ENCODE measurements at places on chromosomes 16 and 17.
A peak's percentile ranks its signal among the peaks of the same experiment; 100 is the strongest.

GRCh38 chr16:15857724-15858560 lies 1.1 kb upstream of the MYH11 start:
- DNase-seq: no peak

GRCh38 chr16:23025692-23026307 lies 123.5 kb downstream of the USP31 start:
- no peak for DNase-seq

GRCh38 chr17:31581491-31581890 lies 190.0 kb downstream of the RAB11FIP4 start:
- no peak for DNase-seq

DNA sequence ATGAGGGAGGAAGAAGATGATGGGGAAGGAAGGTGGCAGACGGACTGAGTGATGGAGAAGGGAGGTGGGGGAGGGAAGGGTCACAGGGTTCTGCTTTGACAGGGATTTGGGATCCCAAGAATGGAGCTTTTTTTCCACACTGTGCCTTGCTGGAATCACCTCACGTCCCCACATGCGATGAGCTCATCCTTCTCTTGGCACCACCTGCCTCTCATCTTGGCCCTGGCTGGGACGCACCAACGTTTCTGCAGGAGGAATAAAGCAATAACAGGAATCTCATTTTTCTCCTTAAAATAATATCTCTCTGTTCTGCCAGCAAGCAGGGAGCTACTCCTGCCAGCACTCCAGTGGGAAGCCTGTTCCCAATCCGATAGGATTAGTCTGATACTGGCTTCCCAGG lies 47.8 kb downstream of the MEOX1 start:
- DNase-seq: no peak

DNA sequence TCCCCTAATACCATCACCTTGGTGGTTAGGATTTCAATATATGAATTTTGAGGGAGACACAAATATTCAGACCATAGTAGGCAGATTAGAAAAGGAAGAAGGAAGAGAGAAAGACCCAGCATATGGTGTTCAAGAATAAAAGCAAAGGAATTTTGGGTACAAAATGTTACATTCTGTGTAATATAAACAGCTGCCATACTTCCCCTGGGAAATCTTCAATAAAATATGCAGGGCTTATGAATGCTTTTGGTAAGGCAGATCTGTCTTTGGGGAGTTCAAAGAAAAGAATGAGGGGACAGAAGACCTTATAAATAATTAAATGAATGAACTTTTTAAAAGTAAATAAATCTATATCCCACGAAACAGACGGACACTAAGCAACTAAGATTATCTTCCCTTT lies 91.9 kb downstream of the USP32 start:
- no peak for DNase-seq

DNA sequence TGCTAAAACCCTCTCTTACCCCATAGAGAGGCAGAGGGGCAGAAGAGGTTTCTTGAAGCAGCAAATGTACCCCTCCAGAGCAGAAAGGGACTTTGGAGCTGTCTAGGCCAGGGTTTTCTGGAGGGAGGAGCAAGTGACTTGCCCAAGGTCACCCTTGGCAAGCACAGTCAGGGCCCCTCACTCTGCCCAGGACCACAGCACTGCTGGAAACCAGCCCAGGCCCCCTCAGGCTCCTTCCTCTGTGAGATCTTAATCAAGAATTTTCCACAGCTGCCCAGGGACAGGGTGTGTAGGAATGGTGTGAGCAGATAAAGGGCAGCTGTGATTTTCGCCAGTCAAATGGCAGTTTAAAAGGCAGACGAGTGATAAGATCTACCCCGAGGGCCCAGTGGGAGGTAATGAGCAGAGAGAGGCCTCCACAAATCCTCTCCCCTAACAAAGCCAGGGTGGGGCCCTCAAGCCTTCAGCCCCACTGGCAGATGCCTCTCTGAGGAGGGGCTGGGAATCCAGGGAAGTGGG lies 3.9 kb upstream of the SLC12A3 start:
- DNase-seq: no peak

- no peak for DNase-seq
Observed at GRCh38 chr16:426115-426905, 861 bp downstream of the RAB11FIP3 start.

DNA sequence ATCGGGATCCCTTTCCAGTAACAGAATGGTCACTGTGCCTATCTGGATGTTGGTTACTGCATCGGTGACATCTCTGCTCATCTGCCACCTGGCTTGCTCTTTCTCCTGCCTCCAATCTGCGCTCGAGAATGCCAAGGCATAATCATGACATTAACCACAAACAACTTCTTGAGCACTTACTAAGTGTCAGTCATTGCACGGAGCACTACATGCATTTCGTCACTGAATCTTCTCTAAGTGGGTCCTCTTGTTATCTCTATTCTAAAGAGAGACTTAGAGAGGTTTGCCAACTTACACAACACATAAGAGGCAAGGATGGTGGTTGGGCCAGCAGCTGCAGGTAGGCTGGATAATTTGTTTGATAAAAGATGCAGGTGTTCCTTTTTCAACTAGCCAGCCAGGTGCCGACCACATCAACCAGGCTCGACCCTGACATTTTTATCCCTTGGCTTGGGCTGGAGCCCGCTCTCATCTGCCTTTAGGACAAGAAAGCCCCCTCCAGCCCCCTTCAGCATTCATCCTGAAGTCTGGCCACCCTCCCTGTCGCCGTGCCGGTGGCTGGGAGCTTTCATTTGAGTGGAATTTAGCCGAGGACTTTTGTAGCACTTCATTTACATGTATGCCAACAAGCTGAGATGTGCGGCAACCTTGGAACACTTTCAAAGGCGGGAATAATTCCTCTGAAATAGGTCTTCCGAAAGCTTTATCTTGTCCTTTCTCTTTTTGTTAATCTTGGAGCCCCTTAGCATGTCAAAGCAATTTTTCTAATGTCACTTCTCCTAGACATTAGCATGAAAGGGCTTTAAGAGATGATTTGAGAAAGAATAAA lies 89.3 kb upstream of the NKD1 start:
- no peak for DNase-seq

DNA sequence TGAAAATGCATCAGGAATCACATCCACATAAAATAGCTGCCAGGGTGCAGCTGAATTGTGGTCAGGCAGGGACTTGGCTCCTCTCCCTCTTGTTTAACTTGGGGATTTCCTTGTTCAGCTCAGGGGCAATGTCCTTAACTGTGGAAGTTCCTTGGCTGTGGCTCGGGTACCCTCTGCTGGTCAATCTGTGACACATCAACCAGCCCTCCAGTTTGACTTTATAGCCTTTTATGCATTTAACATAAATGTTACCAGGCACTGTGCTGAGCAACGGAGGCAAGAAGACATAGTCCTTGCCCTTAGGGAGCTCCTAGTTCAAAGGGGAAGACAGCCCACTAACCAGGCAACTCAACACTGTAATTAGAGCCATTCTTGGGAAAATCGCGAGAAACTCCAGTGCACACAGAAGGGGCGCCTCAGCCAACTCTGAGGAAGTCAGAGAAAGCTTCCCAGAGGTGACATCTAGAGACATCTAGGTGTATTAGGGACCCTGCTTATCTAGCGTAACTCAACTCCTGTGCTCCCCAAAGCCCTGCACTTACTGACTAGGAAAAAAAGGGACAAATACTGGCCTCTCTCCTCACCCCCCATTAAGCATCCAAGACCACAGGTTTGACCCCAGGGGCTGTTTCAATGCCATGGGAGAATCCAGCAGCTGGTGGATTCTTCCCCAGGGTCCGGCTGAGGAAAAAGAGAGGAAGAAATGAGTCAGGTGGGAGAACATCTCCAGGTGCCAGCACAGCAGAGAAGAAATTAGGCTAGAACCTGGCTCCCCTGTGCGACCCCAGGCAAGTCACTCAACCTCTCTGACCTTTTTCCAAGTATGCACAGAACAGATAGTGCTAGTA lies 17.3 kb upstream of the EEF2K start:
- DNase-seq: peak; percentile 15

GRCh38 chr17:7852919-7853690 lies 1.8 kb upstream of the TMEM88 start:
- DNase-seq: no peak

GRCh38 chr17:32484041-32484461 lies 2.7 kb upstream of the CDK5R1 start:
- no peak for DNase-seq

DNA sequence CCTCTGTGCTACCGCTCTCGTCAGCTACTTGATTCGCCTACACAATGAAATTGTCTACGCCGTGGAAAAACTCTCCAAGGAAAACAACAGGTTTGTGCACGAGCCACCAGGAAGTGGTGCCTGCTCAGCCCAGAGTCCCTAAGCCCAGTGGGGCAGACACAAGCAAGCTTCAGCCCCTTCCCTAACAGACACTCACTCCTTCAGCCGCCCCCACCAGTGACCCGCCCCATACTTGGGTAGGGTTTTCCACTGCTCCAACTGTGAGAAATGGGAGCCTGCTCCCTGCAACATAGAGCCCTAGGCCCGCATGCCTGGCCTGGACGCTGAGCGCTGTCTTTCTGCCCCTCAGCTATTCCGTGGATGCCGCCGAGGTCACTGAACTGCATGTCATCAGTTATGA lies 28.6 kb upstream of the ENDOV start:
- DNase-seq: no peak

DNA sequence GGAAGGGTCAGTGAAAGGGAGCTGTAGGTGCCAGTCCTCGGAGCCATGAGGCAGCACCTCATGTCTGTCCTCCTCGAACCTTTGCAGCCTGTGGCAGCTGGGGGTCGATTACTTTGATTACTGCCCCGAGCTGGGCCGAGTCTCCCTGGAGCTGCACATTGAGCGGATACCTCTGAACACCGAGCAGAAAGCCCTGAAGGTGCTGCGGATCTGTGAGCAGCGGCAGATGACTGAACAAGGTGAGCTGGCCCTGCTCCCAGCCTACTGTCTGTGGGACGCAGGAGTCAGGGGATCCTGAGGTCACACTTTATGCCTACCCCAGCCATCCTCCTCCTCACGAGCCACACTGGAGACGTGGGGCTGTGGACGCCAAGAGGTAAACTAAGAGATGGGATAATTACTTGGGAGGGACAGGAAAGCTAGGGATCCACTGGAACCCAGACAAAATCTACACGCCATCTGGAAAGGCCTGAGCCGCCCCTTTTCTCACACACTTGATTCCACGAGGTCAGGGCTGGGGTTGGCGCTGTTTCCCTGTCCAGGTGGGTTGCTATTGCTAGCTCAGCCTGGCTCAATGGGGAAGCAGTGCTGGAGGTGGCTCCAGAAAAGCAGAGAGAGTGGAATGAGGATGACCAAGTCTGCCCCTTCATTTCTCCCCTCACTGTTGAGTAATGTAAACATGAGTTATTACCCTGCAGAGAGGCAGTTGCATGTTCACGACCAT lies 26.4 kb downstream of the NUP85 start:
- DNase-seq: no peak

- DNase-seq: no peak
Observed at GRCh38 chr17:35982409-35983191, 1.3 kb upstream of the CCL16 start.

DNA sequence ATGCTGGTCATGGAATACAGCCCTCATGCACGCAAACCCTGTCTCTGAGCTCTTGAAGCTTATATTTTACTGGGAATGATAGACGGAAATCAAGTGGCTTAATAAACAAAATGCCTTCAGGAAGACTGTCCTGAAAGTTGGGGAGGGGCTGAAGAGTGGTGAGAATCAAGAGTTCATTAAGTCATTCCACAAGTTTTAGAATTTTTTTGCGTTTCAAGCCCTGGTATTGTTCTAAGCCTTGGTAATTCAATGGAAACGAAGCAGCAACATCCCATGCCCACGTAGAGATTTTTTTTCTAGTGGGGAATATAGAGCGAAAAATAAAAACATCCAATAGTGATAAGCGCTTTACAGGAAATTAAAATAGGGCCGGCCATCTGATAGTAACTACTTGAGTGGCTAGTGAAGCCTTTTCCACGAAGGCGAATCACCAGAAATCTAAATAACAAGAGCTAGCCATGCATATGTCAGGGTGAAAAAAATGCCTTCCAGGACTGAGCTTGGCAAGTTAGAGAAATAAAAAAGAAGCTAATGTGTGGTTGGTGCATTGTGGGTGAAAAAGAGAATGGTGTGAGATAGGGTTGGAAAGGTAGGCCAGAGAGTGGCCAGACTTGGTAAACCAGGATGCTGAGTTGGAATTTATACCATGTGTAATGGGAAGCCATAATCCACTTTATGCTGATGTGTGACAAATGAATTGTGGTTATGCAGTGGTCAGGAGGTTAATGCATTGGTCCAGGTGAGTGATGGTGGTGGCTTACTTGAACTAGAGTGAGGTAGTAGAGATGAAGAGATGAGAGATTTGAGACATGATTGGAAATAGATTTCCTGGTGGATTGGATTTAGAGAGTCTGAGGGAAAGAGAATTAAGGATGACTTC lies 772 bp downstream of the PFAS start:
- DNase-seq: no peak

- no peak for DNase-seq
Observed at GRCh38 chr17:39192901-39193300, 4.6 kb downstream of the CACNB1 start.

- no peak for DNase-seq
Observed at GRCh38 chr16:6926762-6927161, 405.9 kb upstream of the RBFOX1 start.

- DNase-seq: no peak
Observed at GRCh38 chr16:24977678-24978075, 37.5 kb downstream of the ARHGAP17 start.

DNA sequence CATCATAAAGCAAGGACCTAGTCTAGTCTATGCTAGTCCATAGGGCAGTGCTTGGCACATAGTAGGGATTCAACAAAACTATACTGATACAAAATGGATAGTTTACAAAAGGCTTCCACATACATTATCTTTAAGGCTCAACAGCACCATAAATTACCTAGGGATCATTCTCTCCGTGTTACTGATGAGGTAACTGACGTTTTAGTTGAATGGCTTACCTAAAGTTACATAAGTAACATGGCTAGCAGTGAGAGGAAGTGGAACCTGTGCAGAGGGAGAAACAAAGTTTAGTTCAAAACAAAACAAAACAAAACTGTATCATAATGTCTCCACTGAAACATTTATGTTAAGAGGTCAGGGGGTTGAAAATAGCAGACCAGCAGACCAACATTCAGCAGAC lies 7.9 kb downstream of the RPTOR start:
- no peak for DNase-seq

DNA sequence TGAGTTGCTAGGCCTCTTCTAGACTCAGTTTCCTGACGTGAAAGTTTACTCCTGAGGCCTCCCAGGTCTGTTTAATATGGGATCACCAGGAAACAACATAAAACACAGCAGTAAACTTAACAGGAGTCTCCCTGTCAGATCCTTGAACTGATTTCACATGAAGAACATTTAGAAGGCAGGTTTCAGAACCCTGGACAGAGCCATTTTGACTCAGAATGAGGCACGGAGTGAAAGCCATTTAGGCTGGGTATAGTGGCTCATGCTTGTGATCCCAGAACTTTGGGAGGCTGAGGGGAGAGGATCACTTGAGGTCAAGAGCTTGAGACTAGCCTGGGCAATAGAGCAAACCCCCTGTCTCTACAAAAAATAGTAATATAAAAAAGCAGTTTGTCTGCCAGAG lies 289.1 kb downstream of the CA10 start:
- DNase-seq: no peak

- no peak for DNase-seq
Observed at GRCh38 chr17:75763269-75763607, 1.8 kb downstream of the GALK1 start.
